ENCODE measurements at places on chromosomes 6 and 20. TPM values are rescaled to one million over a fixed set of nuclear protein-coding genes. Genes with fewer than 3 reads are reported as not detected.
A peak's percentile ranks its signal among the peaks of the same experiment; 100 is the strongest.

- DNase-seq: peak; percentile 6
These were observed 210.2 kb downstream of the MMUT start for GRCh38 chr6:49252901-49253300.

Gene RIPOR3
- total RNA-seq: not detected

Gene OCSTAMP
- total RNA-seq: not detected

DNA sequence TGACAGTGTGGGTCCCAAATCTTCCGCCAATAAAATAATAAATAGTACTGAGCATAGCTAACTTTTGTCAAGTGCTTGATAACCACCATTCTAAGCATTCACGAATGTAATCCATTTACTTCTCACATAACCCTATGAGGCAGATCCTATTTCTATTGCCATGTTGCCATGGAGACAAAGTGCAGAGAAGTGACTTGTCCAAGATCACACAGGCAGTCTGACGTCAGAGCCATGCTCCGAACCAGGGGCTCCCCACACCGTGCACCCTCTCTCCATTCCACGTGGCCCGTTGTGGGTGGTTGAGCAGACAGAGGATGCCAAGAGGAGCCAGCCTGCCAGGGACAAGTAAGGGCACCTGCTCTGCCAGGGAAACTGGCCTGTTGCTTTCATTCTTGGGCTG is 38.9 kb downstream of the CDH22 start:
- DNase-seq: no peak

GRCh38 chr6:163380216-163380615 is 34.3 kb upstream of the QKI start:
- DNase-seq: no peak

- DNase-seq: peak; percentile 86
These were observed 881 bp downstream of the BICRAL start for GRCh38 chr6:42782689-42783176.
